ENCODE measurements at places on chromosomes 3 and 15. TPM values are rescaled to one million over a fixed set of nuclear protein-coding genes. Genes with fewer than 3 reads are reported as not detected.

GABRB3 gene
- total RNA-seq = 287 TPM

DUSP7 gene
- 9.5 TPM for total RNA-seq

WWTR1 gene
- total RNA-seq = 2.3 TPM

ARPP21 gene
- 10.3 TPM for total RNA-seq

PHLDB2 gene
- total RNA-seq = 18.7 TPM

COL8A1 gene
- total RNA-seq = 0.25 TPM

WDR93 gene
- total RNA-seq = not detected

TP63 gene
- not detected for total RNA-seq

NOX5 gene
- total RNA-seq = not detected

SEMA3B gene
- 5.4 TPM for total RNA-seq

MED12L gene
- total RNA-seq = 7.8 TPM

KCNMB2 gene
- total RNA-seq = 0.47 TPM

SH2D7 gene
- not detected for total RNA-seq

HYAL1 gene
- 0.96 TPM for total RNA-seq

SCG5 gene
- total RNA-seq = 46.0 TPM

TM4SF18 gene
- total RNA-seq = not detected

PIF1 gene
- total RNA-seq = 8.6 TPM

CTXN2 gene
- 0.22 TPM for total RNA-seq

MUC4 gene
- 2.5 TPM for total RNA-seq

IQCF5 gene
- not detected for total RNA-seq

GTPBP8 gene
- 15.8 TPM for total RNA-seq

GRAMD2A gene
- not detected for total RNA-seq

LMAN1L gene
- total RNA-seq = not detected

GABRG3 gene
- 1.3 TPM for total RNA-seq

TICRR gene
- 2.7 TPM for total RNA-seq

PLXND1 gene
- total RNA-seq = 72.2 TPM

CLDN16 gene
- total RNA-seq = not detected

LTK gene
- total RNA-seq = 3.2 TPM

FOXL2 gene
- total RNA-seq = not detected

ATP13A5 gene
- total RNA-seq = not detected

FANCD2OS gene
- not detected for total RNA-seq

GPX1 gene
- total RNA-seq = 239 TPM

SFMBT1 gene
- 6.5 TPM for total RNA-seq

ZNF710 gene
- 25.2 TPM for total RNA-seq

MOBP gene
- not detected for total RNA-seq

GP5 gene
- 0.15 TPM for total RNA-seq

GPR176 gene
- total RNA-seq = 15.9 TPM

FILIP1L gene
- total RNA-seq = 4.3 TPM

BUB1B gene
- 16.5 TPM for total RNA-seq

ATXN7 gene
- 22.1 TPM for total RNA-seq

ATP8B4 gene
- total RNA-seq = not detected

MAP4 gene
- 319 TPM for total RNA-seq

MFGE8 gene
- 19.9 TPM for total RNA-seq

ISG20 gene
- 1.1 TPM for total RNA-seq

XCR1 gene
- not detected for total RNA-seq

MYZAP gene
- total RNA-seq = not detected

DUOX1 gene
- total RNA-seq = not detected
